ENCODE measurements at places on chromosomes 5 and 9. TPM values are rescaled to one million over a fixed set of nuclear protein-coding genes. Genes with fewer than 3 reads are reported as not detected.

The TERT gene
- 6.9 TPM for total RNA-seq

The THBS4 gene
- total RNA-seq, result 1.5 TPM

- no peak for DNase-seq
- no peaks in the 10 kb centered on the region for H3K36me3 ChIP-seq
- H3K27ac ChIP-seq, result no peak overlapping the region
Observed at GRCh38 chr5:97624886-97625285, 441.8 kb upstream of the RIOK2 start.

DNA sequence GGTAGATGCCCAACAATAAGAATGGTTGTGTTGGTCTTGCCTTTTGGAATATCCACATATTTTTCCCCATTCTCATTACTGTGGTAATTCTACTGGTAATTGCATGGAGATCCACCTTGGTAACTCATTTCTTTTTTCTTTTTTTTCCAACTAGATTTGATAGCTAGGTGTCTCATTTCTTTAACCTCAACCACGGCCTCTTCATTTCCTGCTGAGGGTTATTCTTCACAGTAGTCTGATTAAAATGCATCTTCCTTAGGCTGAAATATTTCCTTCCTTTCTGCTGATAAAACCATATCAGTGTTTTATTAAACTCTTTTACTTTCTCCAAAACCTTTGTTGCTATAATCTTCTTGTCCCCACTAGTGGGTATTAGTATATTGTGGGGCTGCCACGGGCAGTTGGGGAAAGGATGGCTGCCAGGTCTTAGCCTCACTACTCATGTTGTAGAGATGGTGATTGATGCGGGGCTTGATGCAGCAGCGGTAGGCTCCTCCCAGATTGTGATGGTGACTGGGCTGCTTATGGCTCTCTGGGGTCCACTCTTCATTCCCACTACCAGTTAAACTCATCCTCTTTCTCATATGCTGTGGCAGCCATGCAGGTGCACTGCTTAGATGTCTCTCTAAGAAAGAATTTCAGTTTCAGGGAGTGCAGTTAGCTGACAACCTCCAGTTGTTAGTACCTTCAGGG lies 35.9 kb downstream of the KIF2A start:
- H3K27ac ChIP-seq, result no peak overlapping the region
- H3K36me3 ChIP-seq, result no peaks in the 10 kb centered on the region
- no peaks in the 10 kb centered on the region for H3K4me1 ChIP-seq
- H3K4me3 ChIP-seq, result no peak overlapping the region
- DNase-seq, result no peak
- H3K27me3 ChIP-seq, result no peaks in the 10 kb centered on the region

DNA sequence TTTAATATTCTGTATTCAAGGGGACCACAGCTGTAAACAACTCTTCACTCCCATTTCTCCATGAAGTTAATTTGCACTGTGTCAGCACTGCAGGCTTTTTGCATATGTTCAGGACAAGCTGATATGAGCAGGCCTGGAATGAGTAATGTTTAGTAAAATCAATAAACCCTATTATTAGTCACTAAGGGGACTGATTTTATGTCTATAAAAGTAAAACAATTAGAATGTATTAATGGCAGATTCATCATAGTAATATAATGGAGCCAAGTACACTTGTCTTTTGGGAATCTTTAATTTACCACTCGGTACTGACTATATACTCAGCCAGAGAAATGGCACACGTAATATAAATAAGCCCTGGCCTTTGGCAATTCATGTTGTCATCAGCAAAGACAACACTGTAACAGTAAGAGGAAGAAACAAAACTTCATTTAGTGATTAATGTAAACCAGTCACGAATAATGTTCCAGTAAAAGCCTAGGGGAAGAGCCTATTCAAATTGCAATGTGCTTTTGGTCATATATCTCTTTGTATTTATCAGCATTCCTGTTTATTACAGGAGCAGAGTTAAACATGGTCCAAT lies 111.6 kb downstream of the ZNF608 start:
- H3K27me3 ChIP-seq, result no peaks in the 10 kb centered on the region
- H3K27ac ChIP-seq, result peak overlapping the region; percentile 28
- no peaks in the 10 kb centered on the region for H3K36me3 ChIP-seq
- peaks cover 44% of the 10 kb centered on the region for H3K4me1 ChIP-seq
- H3K4me3 ChIP-seq, result no peak overlapping the region

GRCh38 chr9:138057726-138058125 lies 180.1 kb downstream of the CACNA1B start:
- DNase-seq, result no peak
- H3K27me3 ChIP-seq, result no peaks in the 10 kb centered on the region
- no peaks in the 10 kb centered on the region for H3K36me3 ChIP-seq
- H3K4me1 ChIP-seq, result peaks cover 7% of the 10 kb centered on the region

GRCh38 chr5:148176480-148176879 lies 8.1 kb downstream of the SPINK14 start:
- H3K36me3 ChIP-seq, result no peaks in the 10 kb centered on the region
- H3K4me1 ChIP-seq, result no peaks in the 10 kb centered on the region
- DNase-seq, result no peak
- peaks cover 4% of the 10 kb centered on the region for H3K27me3 ChIP-seq
- no peak overlapping the region for H3K4me3 ChIP-seq

All from HCT116 (cell line).